ENCODE measurements at places on chromosomes 6 and 20. TPM values are rescaled to one million over a fixed set of nuclear protein-coding genes. Genes with fewer than 3 reads are reported as not detected.

Gene CAPN11
- not detected for total RNA-seq

Gene NFKBIL1
- total RNA-seq = 12.9 TPM

Gene LRFN2
- not detected for total RNA-seq

Gene OR2H2
- not detected for total RNA-seq
